Stimulated activated CD8-positive, alpha-beta memory T cell treated with anti-CD3 and anti-CD28 coated beads, Interleukin-7, amount 100 ng/mL, for 48 hours (primary cell): ENCODE measurements at places on chromosomes 3 and 15.

GRCh38 chr3:148642616-148643015 lies 55.1 kb upstream of the AGTR1 start:
- DNase-seq, result no peak

DNA sequence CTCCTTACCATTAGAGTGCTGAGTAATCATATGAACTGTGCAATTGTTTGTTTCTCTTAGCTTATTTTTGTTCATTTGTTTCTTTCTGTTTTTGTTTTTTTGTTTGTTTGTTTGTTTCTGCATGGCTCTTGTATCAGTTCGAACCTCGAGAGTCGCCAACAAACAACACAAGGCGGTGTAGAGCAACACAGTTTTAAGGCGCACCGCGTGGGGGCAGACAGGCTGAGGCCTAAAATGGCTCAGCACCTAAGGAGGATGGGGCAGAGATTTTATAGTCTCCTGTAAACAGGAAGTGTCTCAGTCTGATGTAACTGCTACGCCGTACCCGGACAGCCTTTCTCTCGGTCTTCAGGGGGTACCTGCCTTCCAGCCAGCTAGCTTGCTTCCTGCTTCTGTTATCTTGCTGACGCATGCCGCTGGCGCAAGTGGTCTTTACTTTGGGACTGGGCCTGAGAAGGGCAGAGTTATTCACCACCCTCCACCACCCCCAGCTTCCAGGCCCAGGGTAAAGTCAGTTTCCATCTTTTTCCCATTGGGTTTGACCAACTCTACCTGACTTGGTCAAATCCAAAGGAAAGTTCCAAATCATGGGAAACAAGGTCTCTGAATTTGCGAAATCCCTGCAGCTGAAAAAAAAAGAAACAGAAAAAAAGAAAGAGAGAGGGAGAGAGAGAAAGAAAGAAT lies 25.8 kb upstream of the MFGE8 start:
- DNase-seq, result no peak

DNA sequence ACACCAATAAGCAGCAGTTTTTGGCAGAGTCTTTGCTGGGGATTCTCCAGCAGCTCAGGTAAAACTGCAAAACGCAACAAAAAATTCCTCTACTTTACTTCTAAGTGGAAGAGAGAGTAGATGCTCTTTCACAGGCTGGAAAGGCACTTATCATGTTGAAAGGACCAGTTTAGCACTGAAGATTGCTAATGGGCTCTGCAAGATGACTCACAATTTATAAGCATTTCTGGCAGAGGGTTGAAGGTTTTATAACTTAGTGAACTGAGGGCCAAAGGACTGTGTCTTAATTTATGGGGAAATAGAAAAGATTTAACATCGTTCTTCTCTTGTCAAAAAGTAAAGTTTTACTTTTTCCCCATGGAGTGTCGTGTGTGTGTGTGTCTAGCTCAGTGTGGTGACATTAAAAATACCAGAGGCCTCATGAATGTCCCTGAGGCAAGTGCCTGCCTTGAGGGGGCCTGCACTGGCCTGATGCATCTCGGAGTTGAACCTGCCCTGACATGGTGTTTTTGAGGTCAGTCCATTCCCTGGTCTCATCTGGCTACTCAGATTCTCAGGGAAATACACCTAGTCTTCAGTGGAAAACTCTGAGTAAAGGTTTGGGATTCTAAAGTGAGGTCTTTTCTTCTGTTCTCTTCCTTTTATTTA lies 1092.0 kb downstream of the NAALADL2 start:
- no peak for DNase-seq

DNA sequence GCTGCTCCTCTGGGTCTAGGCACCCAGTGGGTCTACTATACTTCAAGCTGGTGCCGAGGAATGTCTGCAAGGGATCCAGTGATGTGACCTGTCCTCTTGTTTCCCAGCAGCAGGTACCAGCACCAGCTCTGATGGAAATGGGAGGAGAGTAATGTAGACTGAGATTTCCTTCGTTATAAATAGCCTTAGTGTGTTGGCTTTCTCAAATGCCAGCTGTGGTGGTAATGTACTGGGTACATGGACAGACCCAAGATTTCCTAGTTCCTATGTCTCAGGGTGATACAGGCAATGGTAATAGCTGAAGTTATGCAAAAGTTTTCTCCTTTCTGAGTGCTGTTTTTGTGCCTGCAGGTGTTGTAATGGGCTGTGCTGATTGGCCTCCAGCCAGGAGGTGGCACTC lies 33.0 kb upstream of the ABI3BP start:
- DNase-seq, result no peak

DNA sequence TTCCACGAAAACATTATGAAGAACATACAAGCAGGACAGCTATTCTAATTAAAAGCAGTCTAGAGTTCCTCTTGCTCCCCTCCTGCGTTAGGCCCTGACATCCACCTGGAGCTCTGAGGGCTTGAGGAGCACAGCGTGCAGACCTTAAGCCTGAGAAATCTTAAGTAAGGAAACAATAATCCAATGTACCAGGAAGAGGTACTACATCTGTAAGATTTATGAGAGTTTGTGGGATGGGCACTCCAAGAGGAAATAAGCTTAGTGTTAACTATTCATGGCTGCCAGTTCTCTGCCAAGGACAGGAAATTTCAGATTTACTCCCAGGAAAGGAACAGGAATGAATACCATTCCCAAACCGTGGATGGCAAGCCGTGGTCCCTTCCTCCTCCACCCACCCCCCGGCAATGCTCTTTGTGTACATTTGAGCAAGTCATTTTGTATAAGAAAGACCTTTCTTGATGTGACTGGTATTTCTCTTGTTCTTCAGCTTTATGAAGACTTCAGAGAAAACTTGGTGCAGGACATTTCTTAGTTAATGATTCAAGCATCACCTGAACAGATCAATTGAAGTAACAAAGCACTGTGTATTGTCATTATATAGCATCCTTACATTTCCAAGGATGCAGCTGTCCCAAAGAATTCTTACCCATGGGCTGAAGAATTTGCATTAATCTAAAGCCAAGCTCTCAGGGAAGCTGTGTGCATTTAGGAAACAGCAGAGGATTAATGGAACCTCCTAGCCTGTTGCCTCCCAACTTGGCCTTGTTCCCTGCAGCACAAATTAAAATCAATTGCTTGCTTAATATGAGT lies 28.8 kb upstream of the VILL start:
- DNase-seq, result no peak

DNA sequence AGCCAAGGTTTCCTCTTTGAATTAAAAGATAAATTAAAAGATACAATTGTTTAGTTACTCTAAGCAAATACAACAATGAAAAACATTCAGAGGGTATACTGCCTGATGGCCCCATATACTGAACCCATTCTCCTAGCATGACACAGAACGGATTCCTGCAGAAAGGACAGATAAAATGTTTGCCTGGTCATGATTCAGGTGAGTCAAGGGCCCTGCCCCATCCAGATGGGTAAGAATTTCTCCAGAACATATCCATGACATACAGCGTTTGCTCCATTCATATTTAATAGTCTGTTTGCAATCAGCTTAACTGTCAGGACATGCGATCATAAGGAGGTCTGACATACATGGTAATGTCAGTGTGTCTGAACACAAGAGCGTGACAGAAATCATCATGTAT lies 8.6 kb downstream of the TMEM41A start:
- no peak for DNase-seq

GRCh38 chr15:56036546-56037067 lies 43.2 kb upstream of the NEDD4 start:
- no peak for DNase-seq

DNA sequence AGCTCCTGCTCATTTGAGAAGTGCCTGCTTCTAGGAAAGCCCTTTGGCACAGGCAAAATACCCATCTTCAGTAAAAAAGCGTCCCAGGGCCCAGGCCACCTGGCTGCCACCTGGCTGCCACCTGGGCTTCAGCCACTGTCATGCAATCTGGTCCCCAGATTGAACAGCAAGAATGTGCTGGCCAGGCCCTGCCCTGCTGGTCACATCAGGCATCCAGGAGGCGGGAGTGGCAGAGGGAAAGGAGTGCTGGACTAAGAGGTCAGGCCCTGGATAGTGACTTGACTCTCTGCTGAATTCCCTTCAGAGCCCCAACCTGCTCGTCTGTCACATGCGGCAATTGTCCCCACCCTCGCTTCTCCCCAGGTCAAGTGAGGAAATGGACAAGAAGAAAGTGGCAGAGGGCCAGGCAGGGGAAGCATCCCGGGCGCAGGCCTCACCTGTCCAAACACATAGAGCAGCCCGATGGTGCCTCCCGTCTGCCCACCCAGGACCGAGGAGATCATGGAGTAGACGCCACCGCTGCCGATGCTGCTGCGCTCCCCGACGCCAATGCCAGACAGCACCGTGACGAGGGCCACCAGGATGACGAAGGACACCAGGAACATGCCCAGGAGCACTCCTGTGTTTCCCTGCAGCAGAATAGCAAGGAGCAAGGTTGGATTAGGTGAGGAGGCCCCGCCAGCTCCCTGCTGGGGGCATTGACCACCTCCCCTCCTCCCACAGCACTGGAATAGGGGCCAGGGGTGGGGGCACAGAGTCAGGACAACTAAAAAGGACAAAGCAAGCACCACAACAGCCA lies 25.5 kb downstream of the SLC12A8 start:
- no peak for DNase-seq

DNA sequence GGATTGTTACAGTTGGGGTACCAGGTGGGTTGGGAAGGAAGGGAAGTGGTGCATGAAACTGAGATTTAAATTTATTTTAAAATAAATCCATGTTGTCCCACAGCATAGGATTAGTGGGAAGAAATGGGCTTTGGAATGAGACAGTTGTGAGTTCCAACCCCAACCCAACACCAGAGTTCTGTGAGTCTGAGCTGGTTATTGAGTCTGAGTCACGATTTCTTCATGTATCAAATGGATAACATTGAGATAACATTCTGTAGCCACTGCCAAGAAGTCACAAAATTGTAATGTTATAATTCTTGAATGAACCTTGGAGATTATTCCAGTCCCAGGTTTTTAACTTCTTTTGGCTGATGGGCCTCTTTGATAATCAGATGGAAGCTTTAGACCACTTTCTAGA lies 13.7 kb downstream of the IFT122 start:
- no peak for DNase-seq

- DNase-seq, result no peak
Measured at GRCh38 chr15:80992006-80992405, 2.4 kb upstream of the MESD start.

DNA sequence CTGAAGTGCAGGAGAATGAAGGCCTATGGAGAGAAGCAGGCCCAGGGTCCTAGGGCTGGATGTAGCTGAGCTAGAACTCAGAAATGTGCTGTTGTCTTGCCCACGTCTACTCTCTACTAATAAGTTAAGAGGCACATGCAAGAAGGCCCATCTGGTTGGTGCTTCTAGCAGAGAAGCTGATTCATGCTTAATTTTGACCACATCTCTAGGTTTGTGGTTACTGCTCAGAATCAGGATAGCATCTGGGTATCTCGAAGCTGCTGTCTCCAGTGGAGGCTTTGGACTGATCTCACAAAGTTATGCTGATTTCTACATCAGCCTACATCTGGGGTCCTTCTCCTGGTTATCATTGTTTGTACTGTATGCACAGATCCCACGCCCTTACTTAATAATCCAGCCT lies 87.3 kb downstream of the CACNA1D start:
- no peak for DNase-seq

GRCh38 chr3:45273681-45274515 lies 47.8 kb upstream of the TMEM158 start:
- DNase-seq, result no peak

DNA sequence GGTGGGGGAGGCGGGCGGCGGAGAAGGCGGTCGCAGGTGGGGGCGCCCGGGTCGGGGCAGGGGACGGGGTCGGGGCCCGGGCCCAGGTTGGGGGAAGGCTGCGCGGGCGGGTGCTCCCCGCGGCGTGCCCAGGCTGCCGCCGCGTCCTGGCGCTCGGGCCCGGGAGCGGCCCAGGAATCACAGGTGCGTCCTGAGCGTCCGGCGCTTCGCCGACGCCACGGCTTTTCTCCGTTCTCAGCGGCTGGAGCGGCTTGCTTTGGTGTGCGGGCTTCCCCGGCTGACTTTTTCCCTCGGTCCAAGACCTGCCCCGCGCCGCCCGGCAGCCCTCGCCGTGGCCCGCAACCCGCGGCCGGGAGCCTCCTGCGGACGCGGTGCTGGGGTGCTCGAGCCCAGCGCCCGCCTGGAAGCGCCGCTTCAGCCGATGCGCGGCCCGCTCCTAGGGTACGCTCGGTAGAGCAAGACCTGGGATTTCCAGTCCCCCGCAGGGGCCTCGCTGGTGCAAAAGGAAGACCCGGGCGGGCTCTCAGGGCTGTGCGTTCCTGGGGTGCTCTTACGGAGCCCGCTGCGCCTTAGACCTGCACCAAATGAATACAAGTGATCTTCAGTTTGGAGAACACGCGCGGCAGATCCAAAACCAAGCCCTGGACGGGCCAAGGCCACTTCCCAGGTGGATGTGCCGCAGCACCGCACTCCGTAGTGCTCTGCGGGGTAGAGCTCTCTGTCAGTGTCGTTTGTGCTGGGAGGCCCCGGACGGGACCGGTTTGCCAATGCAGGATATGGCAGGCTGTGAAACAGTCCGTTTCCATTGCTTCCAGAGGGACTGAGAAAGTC lies 639 bp downstream of the NIPA1 start:
- no peak for DNase-seq

- DNase-seq, result no peak
Measured at GRCh38 chr15:70098461-70099166, 897 bp upstream of the TLE3 start.

GRCh38 chr3:120163026-120163425 lies 68.8 kb upstream of the GSK3B start:
- no peak for DNase-seq

- no peak for DNase-seq
Measured at GRCh38 chr15:48536681-48537091, 108.8 kb downstream of the FBN1 start.

GRCh38 chr15:64779024-64779423 lies 3.6 kb upstream of the RBPMS2 start:
- DNase-seq, result no peak

DNA sequence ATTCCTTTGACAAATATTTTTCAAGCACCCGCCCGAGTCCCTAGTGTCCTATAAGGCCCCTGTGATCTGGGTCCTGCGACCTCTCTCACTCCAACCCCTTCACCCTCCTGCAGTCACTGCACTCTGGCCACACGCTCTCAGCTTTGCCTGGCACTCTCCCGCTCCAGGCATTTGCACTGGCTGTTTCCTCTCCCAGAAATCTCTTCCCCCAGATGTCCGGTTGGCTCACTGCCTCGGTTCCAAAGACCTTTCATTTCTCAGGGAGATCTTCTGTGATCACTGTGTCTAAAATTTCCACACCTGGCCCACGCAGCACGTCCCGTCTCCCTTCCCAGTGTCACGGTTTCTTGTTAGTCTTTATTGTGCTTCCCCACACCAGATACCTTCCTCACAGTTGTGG lies 97.4 kb downstream of the WNT7A start:
- DNase-seq, result no peak

DNA sequence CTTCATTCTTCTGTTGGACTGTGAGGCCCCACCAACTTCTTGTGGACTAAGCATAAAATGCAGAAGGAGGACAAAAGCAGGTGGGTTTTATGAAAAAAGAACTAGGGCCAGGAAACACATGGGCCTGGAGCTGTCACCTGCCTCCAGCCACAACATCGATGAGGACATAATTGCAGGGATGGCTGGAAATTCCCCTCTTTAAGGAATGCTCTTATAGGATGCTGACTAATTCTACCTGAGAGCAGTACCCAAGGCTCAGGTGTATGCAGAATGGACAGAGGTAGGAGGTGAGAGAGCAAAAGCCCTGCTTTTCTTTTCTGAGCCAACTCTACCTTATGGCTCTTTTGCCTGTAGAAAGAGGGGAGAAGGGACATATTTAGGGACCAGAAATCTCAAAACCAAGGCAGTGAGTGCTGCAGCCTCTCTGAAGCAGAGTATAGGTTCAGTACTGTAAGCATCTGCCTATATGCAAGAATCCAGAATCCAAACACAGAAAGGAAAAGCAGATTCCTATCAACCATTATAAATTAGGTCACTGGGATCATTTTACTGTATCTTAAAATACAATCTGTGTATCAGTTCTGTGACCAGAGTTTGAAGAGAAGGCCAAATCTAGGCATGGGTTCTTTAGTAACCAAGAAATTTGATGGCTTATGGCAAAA lies 205.3 kb upstream of the WNT5A start:
- no peak for DNase-seq
